ENCODE measurements at places on chromosomes 12 and 14.

GRCh38 chr12:51202718-51203117 lies 15.1 kb downstream of the POU6F1 start:
- no peak for DNase-seq

DNA sequence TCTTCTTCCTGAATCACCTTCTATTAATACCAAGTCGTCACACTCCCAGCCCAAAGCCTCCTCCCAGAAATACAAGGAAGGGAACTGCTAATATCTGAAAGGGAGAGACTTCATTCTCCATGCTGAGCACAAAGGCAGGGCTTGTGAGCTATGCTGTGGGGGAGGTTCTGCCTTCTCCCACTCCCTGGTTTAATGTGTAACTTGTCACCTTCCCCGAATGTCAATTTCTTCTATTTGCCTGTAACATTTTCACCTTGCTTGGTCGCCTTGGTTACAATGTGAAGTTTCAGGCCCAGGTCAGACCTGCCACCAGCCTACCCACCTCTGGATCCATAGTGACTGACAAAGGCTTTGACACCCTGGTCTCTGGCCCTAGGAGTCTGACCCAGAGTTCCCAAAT lies 82.0 kb upstream of the ESRRB start:
- no peak for DNase-seq

DNA sequence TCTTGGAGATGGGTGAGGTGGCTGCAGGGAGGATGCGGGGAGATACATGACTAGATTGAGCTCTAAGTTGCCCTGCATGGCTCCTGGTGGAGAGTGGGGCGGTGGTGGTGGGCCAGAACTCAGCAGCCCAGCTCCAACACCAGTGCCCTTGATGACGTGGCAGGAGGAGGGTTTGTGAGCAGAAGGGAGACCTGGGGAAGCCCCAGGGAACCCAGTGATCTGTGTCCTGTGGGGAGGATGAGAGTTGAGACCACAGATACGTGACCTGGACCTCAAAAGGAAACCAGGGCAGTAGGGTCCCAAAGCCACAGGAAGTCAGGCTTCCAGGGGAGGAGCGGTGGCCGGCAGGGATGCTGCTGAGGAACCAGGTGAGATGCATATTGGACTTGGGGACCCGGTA lies 989.1 kb upstream of the TMEM132C start:
- DNase-seq = no peak

GRCh38 chr12:129200576-129200975 lies 347.3 kb downstream of the GLT1D1 start:
- DNase-seq = no peak

- no peak for DNase-seq
Observed at GRCh38 chr14:104524726-104525125, 54.8 kb upstream of the C14orf180 start.

- DNase-seq = no peak
Observed at GRCh38 chr12:104691721-104692556, 235.2 kb downstream of the CHST11 start.

GRCh38 chr12:47604221-47604873 lies 101.5 kb downstream of the RPAP3 start:
- DNase-seq = no peak

DNA sequence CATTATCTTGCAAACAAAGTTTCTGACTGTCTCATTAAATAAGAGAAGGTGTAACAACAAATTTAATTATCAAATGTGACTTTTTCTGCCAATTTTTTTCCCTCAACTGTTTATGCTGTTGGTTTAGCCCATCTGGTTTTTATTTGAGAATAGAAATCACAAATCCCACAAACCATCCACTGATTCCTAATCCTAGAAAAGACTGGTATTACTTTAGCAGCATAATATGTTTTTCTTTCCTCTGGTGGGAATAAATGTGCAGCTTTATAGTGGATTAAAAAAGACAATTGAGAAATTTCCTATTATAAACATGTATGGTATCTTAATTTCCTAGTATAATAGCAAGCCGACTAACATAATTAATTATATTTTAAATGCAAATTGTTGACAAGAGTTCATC lies 257.9 kb upstream of the FOXN3 start:
- no peak for DNase-seq

GRCh38 chr14:103576371-103577024 lies 13.7 kb downstream of the COA8 start:
- DNase-seq = no peak
